Stimulated activated effector memory CD8-positive, alpha-beta T cell treated with anti-CD3 and anti-CD28 coated beads, Interleukin-12 subunit alpha, Interleukin-12 subunit beta, amount 100 ng/mL, for 72 hours (primary cell): ENCODE measurements at places on chromosomes 12 and 14.

- DNase-seq: no peak
Measured at GRCh38 chr12:43338848-43339526, 213.0 kb downstream of the ADAMTS20 start.

- no peak for DNase-seq
Measured at GRCh38 chr12:65662590-65662989, 161.7 kb upstream of the HMGA2 start.

- DNase-seq: no peak
Measured at GRCh38 chr12:97177481-97177880, 270.4 kb downstream of the NEDD1 start.

- DNase-seq: peak; percentile 67
Measured at GRCh38 chr14:78448164-78449094, 278.3 kb downstream of the NRXN3 start.

DNA sequence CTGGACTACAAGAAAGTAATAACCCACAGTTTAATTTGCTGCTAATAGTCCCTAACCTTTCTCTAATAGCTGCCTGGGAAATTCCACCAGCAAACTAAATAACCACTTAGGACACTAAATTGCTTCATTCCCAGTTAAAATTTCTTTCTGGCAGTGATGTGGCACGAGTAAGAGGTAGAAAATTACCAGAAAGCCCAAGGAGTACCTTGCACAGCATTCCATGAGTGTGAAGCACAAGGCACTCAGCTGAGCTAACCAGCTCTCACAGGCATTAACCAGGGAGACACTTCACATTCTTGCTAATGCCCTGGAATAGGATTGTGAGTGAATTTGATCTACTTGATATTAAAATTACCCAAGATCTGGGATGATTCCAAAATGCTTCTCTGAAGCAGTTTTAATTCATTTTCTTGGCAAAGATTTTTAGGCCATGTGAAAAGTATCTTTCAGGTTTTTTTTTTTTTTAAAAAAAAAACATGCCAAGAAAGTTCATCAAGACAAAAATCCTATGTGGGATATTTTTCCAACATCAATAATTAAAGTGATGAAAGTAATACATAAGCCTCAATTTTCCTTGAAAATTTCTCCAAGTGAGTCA, 29.5 kb downstream of the TSPAN8 start:
- DNase-seq: no peak

GRCh38 chr12:116266168-116266601, 11.3 kb downstream of the MED13L start:
- DNase-seq: no peak

DNA sequence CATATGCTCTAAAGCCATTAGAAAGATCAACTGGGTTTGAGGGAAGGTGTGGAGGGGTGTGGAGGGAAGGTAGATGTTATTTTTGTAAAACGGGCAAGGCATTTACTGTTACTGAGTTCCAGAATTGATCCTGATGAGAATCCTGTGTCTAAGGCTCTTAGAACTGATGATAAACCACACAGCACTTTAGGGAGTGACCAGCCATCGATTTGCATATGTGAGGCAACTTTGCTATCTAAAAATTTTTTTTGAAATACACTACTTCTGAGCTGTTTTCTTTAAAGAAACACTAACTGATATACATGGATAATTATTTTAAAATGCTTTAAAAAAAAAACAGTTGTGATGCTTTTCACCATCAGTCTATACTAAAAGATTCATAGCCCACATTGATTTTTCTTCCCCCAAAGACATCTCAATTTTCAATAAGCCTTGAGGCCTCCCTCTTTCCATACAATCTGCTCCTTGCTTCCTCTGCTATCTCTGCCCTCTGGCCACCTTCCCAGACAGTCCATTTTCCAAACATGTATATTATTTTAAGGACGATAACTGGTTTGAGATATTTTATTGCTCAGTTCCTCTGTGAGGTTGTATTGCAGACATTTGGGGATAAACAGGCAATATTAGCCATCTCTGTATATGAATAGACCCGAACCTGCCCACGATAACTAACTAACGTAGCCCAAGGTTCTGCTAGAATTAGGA, 265.9 kb downstream of the EFCAB11 start:
- DNase-seq: no peak

DNA sequence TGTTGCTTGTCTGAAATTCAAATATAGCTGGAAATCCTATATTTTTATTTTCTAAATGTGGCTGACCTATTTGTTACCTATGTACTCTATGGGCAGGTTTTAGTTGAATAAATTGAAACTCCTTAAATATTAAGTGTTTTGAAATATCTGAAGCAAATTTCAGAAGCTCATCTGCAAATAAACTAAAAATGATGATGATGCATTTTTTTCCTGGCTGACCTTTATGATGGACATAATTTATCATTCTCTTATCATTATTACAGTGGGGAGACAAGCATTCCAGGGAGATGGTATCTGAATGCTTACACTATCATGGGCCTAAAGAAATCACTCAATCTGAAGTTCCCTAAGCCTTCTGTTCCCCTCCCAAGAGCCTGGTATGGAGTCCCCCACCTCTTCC, 1225.2 kb downstream of the AACS start:
- no peak for DNase-seq

- no peak for DNase-seq
Measured at GRCh38 chr14:37792124-37792523, 196.7 kb downstream of the TTC6 start.

- DNase-seq: no peak
Measured at GRCh38 chr14:65833267-65833880, 420.8 kb downstream of the FUT8 start.

- no peak for DNase-seq
Measured at GRCh38 chr14:74444866-74445265, 18.9 kb upstream of the SYNDIG1L start.

DNA sequence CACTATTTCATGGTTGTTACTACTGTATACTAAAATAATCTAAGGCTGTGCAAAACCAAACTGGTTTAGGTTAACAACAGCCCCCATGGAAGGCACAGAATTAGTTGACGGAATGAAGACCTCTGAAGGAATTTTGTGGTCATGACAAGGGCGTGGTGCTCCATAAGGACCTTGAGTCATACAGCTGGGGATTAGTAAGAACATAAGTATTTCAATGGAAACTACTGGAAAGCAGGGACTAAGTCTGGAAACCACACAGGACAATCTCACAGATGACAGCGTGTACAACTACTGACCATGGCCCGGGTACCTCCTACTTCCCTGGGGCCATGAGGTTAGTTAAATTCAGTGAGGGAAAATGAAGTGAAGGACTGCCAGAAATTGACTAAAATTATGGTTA, 98.5 kb upstream of the PLEKHA5 start:
- DNase-seq: no peak

- DNase-seq: no peak
Measured at GRCh38 chr12:100473050-100473715, 483 bp upstream of the NR1H4 start.

GRCh38 chr12:124411953-124412645, 117.2 kb downstream of the RFLNA start:
- no peak for DNase-seq

GRCh38 chr14:91284791-91285548, 40.5 kb upstream of the GPR68 start:
- DNase-seq: no peak

- DNase-seq: no peak
Measured at GRCh38 chr12:97168804-97169203, 261.7 kb downstream of the NEDD1 start.

DNA sequence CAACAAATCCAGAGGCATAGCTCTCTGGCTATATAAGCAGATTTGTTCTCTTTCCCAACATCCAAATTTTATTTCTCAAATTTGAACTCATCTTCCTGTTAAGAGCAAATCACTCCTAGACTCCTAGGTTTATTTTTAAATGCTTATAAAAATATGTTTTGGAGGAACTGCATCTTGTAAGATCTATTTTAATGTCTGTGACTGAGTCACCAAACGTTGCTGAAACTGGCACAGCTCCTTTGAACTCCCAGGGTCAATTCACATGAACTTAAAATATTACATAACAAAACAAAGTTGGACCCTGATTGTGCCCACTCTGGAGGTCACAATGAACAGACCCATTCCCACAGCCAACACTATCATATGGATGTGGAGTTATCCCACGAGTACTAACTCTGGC, 23.9 kb downstream of the ANAPC7 start:
- DNase-seq: no peak

GRCh38 chr14:54577494-54577893, 10.6 kb downstream of the SAMD4A start:
- DNase-seq: no peak

DNA sequence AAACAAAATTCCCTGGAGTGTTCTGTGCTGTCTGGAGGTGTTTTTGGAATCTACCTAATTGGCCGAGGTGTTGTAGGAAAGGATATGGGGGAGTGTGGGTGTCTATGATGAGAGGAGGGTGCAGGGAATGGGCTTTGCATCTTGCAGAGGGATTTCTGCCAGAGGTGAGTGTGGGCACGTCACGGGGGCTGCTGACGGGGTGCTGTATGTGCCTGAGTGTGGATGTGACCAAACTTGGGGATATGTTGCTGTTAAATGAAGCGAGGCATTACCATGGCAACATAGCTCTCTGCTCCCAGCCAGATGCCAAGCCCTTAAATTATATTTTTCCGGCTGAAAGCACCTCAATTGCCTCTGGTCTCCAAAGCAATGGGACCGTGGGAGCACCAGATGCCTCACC, 44.3 kb upstream of the SPTLC2 start:
- no peak for DNase-seq

- no peak for DNase-seq
Measured at GRCh38 chr14:67575684-67576083, 24.4 kb downstream of the PIGH start.

DNA sequence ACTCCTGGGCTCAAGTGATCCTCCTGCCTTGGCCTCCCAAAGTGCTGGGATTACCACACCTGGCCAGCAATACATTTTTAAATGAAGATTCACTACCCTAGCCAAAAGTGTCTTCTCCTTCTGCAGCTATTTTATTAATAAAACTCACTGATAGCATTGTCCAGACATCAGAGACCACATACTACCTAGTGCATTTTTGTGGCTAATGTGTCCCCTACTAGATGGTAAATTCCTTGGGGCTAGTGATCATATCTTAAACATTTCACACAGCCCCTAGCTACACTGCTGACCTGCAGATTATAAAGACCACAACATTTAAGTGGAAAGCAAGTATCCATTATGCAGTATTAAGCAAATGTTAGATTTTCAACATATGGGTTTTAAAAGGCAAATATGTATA, 17.0 kb downstream of the DTD2 start:
- DNase-seq: no peak

GRCh38 chr12:86735851-86736250, 479.7 kb upstream of the MGAT4C start:
- DNase-seq: no peak

- DNase-seq: peak; percentile 73
Measured at GRCh38 chr12:6869049-6870021, 2.0 kb downstream of the TPI1 start.

GRCh38 chr12:123916729-123917128, 55.9 kb downstream of the CCDC92 start:
- DNase-seq: peak; percentile 26

DNA sequence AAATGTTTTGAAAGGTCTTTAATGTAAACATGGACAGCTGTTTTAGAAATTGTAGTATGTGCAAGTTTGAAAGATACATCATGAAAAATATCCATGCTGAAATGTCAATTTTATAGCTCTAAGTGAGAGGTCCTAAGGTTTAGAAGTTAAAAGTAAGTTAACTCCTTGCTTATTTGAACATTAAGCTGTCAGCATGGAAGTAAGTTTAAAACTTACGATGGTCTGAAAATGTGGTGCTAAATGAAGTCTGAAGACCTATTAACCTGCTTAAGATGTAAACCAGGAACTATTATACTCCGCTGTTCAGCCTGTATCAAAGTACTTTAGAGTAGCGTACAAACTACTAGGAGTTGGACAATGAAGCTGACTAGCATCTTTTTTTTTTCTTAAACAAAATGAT, 1082.4 kb downstream of the TMTC2 start:
- no peak for DNase-seq

- DNase-seq: no peak
Measured at GRCh38 chr14:64726585-64726890, 22.3 kb downstream of the PLEKHG3 start.

DNA sequence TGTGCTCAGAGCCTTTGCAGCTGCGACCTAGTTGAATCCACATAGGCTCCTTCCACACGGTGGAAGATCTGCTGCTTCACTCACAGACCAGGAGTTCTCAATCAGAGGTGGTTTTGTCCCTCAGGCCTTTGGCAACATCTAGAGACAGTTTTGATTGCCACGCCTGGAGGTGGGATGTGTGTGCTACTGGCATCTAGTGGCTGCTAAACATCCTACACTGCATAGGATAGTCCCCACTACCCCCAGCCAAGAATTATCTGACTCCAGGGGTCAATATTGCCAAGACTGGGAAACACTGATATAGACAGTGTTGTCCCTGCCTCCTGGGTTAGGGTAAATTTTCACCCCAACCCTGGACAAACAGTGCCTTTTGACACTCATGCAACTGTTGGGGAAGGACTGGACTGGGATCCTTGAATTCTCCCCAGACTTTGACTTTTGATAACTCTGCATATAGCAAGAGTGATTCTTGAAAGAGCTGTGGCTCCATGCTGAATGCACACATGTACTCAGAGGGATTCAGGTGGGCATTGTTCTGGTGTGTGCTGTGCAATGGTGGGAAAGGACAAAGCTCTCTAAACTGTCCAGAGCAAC, 39.8 kb downstream of the BAZ2A start:
- DNase-seq: no peak

DNA sequence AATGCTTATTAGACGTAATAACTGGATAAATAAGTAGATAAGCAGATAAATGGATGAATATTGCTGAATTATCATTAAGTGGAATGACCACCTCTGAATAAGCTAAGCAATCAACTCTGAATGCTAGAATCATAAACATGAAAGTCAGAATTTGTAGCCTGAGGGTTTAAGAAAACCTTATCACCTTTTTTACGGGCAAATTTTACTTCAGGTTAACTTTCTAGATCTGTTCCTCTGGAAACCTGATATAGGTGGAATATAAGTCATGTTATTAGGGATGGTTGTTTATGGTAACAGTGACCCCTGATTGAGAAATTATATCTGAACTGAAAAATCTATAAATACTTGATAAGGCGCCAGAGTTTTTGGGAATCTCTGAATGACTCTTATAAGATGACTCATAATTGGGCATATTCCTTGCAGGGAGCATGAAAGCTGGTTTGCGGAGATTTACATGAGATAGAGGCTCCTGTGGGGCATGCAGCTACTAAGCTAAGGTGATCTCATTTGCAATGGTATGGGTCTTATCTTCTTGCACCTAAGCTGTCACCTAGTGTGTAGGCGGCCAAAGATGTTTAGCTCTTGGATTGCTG, 12.1 kb downstream of the SPX start:
- DNase-seq: no peak

- no peak for DNase-seq
Measured at GRCh38 chr12:44647917-44648690, 228.0 kb downstream of the NELL2 start.
